ENCODE measurements at places on chromosomes 11 and 22.

DNA sequence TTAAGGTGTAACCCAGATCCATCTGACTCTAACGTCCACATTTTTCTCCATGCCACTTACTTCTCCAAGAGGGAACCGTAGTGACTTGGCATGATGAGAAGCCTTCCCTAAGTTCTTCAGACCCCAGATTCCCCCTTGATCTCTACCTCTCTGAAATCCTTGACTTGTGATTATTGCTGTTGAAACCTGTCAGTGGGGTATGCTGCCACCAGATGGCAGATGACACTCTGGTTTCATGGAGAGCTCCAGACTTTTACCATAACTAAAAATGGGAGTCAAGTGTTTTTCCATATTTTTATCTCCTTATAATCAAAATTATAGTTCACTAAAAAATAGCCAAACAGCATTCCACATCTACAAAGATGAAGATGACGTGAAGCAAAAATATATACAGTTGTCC lies 504.2 kb downstream of the SOX6 start:
- DNase-seq, result no peak

DNA sequence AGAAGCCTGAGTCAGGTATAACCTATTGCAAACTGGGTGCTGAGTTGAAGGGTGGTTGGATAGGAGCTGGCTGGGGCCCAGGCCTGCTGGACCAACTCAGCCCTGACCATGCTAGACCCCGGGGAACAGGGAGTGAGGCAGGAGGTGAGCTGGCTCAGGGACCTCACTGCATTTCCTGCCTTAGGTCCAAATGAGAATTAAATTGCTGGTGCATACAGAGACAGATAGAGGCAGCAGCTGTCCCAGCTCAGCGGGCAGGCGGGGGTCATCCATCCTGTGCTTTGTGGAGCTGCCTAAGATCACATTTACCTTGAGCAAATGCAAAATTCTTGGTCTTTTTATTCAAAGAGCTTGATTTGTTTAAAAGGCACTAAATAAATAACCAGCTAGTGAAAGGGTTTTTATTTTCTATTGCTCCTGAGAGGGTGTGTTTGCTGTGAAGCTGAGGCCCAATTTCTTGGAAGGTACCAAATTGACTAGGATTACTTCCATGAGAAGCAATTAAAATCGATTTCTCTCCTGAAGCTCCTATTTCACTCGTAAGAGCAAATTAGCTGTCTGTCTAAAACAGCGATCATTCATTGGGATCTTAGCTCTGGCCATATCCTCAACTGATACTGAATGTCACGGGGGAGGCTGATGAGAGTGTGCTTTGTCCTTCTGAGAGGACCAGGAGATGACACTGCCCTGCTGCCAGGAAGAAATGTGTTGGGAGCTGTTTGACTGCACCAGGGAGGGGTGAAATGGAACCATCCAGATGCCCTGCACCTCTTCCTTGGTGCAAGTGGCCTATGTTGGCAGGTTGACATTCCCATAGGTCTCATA lies 24.9 kb downstream of the USH1C start:
- no peak for DNase-seq

DNA sequence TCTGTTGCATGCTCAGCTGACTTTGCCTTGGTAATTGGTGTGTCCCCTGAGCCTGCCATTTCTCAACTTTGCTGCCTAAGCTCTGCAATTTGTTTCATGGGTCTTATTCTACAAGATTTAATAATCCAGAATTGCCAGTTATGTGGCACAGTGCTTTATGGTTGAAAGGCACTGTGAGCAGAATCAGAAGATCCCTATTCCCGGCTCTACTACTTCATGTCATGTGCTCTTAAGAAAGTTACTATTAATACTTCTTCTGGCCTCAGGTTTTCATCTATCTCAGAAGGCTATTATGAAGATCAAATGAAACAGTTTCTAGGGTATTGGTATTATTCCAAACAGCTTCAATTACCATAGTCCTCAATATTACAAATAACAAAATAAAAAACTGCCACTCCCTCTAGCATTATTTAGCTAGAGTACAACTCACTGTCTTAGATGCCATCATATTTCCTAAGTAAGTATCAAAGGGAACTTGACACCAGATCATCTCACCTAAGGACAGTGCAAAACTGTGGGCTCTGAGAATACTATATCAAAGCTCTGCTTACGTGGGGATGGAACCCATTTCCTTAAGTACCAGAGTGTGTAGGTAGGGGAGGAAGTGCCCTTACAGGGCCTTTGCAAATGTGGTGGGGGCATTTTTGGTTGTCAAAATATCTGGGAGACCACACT lies 200.0 kb upstream of the PITPNB start:
- DNase-seq, result no peak

- no peak for DNase-seq
These were observed 78.5 kb downstream of the DKK3 start for GRCh38 chr11:11929920-11930319.

DNA sequence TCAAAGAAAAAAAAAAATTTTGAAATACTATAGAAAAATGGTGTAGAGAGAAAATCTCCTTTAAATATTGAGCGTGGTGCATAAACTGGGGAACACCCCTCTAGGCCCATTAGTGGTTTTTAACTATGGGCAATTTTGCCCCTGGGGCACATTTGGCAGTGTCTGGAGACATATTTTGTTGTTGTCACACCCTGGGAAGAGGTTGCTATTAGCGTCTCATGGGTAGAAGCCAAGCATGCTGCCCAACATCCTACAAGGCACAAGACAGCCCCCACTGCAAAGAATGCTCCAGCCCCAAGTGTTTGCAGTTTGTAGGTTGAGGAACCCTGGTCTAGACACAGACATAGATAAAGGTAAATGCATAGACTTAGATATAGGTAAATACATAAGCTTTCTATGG lies 92.6 kb downstream of the KIAA1671 start:
- DNase-seq, result no peak

DNA sequence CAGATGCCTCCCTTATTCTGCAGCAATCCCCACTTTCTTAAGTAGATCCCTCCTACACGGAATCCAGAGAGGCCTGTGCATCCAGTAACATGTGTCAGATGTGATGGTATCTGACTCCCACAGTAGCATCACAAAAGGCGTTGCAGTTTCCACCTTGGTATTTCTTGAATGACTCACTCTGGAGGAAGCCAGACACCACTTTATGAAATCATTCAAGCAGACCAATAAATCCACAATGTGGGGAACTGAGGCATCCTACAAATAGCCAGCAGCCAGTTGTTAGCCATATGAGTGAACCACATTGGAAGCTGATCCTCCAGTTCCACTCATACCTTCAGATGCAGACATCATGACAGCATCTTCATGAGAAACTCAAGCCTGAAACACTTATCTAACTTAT lies 798.1 kb downstream of the OPCML start:
- DNase-seq, result no peak

DNA sequence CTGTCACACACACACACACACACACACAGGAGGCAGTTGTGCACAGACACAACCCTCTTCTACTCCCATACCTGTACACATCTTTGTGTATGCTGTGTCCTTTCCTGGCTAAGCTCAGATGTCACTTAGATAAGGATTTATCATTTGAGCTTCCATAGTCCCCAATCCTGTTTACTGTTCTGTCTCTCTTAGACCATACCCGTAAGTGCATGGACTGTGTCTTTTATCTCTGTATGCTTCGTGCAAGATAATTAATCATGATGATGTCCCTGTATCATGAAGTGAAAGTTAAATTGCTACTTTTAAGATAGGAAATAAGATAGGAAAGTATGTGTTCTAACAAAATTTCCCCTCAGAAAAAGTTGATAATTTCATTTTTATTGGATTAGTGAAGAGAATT lies 30.3 kb downstream of the PRMT3 start:
- DNase-seq, result no peak

GRCh38 chr22:17997456-17997855 lies 26.9 kb downstream of the MICAL3 start:
- no peak for DNase-seq

DNA sequence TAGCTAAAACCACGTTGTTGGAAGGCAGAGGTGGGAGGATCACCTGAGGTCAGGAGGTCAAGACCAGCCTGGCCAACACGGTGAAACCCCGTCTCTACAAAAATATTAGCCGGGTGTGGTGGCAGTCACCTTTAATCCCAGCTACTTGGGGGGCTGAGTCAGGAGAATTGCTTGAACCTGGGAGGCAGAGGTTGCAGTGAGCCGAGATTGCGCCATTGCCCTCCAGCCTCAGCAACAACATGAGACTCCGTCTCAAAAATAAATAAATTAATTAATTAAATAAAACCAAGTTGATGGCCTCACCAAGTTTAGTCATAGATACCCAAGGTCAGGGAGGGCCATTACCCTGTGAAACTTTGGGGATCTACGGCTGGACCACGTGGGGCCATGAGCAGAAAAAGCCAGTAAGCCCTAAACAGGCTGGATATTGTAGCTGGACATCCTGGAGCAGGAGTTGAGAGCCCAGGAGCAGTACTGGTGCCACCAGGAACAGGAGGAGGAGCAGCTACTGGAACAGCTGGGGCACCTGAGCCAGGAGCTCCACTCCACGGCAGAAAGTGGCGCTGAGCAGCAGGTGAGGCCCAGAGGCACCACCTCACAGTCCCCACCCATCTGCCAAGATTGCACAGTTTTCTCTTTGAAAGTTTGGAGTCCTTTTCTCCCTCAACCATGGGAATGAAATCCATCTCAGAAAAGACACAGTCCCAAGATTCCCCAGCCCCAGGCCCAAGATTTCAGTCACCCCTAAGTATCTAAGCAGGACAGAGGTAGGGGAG lies 50.5 kb downstream of the BTG4 start:
- DNase-seq, result no peak

GRCh38 chr11:69601011-69601975 lies 39.7 kb upstream of the CCND1 start:
- DNase-seq, result no peak

- no peak for DNase-seq
These were observed 165.0 kb upstream of the MTNR1B start for GRCh38 chr11:92804388-92804966.

DNA sequence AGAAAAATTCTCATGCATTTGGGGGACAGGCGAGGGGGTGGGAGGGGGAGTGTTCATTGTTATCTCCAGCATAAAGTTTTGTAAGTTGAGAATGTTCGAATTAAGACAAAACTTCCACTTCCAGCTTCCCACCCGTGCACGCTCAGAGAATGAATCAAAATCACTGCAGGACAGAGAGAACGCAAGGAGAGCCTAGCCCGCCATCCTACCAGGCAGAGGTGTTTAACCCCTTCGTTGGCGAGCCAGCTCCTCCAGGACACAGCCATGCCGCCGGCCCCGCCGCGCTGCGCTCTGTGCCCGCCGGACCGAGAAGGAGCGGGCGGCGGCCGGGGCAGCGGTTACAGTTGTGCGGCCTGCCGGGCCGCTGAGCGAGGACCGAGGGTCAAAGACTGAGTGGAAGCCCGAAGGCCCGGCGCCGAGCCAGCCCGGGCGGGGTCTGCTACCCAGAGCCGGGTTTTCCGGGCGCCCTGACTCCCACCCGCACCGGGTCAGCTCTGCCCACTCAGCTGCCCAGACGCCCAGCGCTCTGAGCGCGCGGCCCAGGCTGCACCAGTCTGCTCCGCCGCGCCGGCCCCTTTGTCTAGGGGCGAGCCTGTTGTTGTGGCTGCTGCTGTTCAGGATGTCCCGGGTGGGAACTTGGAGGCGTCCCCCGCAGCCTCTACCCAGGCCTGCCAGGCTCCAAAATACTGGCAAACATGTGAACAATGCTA lies at the start of gene NOX4:
Gene NOX4, minus strand, starts transcription at position 395 of the 710 bp plus-strand sequence. Its CDS starts 129 bp downstream, at position 266.
- DNase-seq, result no peak

DNA sequence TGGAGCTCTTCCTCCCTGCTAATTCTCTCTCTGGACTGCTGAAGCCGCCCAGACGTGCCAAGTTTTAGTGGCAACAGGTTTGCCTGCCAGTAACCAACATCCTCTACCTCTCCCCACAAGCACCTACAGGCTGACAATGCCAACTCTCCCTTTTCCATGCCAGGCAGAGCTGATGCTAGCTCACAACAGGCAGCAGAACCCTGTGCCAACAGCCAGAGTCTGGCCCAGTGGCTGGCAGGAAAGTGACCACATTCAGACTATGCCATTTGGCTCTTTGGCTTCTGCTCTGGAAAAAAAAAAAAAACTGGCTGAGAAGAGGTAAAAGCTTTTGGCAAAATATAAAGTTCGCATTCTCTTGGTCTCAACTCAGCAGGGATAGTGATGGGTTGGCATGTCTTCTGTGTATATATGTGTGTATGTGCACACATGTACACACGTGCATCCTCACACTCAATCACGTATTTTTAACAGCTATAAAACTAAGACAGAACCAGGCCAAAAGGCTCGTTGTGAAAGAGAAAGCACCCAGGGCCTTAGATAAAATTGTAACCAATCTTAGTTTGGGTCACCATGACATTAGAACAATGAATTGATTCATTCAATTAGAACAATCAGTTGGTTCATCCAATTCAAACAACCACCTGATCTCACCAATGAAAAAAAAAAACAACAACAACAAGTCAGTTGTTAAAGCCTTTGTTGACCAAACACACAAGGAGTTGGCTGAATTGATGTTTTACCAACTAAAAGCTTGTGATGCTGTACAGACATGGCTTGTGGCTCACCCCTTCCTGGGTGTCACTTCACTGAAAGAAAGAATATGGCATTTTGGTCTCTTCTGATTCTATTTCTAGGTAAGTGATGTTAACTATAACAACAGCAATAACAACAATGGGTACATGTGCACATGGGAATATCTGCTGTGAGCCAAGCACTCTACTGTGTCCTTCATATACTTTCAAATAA lies 48.6 kb downstream of the TRIM29 start:
- no peak for DNase-seq

GRCh38 chr11:66334605-66335442 lies 1.4 kb downstream of the RIN1 start:
- DNase-seq, result no peak

DNA sequence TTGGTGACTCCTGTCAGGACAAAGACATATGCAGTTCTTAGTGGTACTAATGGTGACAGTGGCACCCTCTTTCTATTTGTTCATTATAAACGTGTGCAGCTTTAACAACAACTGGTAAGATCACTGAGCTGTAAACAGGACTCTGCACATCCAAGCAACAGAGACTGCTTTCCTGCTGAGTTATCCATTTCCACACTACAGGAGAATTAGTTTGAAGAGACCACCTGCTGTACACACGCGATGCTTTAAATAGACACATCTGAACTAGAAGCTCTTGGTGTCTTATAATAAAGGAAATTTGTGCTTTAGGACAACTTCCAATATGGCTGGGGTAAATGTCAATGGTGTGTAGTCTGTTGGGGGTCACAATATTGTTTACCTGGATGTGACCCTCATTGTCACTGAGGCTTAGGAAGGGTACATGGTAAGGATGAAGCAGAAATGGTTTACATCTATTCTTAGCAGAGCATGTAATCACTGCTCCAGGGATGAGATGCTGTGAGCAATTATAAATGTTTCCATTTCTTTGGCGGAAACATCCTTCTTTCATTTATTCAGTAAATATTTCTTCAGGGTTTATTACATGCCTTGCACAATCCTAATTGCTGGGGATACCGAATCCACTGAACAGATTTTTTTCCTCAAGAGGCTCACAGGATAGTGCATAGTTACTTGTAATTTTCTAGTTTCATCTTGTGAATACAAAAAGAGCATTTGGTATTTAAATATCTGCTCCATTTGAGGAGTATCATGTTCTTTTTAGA lies 354.0 kb upstream of the CCDC90B start:
- DNase-seq, result no peak
